Endothelial cell of umbilical vein (primary cell): ENCODE measurements at places on chromosomes 7 and 10.

GRCh38 chr7:156747718-156748117, 107.1 kb downstream of the RNF32 start:
- DNase-seq = no peak

GRCh38 chr10:84333864-84334451, 5.6 kb downstream of the CCSER2 start:
- DNase-seq = no peak

DNA sequence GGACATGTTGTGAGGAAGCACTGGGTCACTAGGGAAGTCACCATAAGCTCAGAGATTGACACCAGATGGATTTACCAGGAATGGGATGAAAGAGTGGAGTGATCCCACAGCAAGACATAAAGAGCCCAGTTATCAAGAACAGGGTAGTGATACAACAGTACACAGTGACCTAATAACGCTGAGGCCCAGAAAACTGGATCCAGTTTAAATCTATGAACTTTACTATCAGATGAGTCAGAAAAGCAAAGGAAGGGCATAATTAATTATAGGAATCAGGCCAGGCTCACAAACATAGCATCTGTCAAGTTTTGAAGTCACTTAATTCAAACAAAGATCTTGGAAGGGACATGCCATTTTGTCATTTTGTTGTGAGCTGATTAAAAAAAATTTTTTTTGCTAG, 73.5 kb downstream of the LRRN3 start:
- no peak for DNase-seq

DNA sequence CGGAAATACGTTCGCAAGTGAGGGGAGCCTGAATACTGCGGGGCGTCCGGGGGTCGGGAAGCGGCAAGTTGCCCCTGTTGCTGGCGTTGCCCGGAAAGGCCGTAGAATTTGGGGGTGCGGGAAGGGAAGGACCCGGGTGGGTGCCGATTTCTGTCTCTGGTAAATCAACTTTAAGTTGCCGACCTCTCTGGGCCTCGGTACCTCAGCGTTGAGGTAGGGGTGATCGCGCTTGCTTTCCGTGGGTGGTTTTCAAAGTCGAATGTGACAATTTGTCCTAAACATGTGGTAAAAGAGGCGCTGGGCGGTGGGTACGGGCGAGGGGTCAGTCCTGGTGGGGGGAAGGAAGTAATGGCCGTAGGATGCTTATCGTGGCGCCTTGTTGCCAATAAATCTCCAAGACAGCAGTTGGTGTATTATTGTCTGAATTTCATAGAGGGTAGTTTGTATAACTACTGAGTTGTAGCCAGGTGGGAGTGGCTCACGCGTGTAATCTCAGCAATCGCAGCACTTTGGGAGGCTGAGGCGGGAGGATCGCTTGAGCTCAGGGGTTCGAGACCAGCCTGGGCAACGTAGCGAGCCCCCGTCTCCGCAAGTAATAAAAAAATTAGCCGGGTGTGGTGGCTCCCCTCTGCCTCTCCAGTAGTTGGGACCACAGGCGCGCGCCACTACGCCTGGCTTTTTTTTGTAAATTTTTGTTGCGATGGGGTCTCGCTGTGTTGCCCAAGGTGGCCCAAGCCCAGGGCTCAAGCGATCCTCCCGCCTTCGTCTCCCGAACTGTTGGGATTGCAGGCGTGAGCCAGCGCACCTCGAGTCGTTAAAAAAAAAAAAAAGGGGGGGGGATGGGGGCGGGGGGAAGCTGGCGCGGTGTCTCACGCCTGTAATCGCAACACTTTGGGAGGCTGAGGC, 644 bp downstream of the BUD23 start:
- peak; percentile 38 for DNase-seq

GRCh38 chr7:139915268-139915863, 86.3 kb downstream of the TBXAS1 start:
- DNase-seq = no peak

GRCh38 chr10:121262774-121263430, 335.3 kb downstream of the FGFR2 start:
- no peak for DNase-seq

DNA sequence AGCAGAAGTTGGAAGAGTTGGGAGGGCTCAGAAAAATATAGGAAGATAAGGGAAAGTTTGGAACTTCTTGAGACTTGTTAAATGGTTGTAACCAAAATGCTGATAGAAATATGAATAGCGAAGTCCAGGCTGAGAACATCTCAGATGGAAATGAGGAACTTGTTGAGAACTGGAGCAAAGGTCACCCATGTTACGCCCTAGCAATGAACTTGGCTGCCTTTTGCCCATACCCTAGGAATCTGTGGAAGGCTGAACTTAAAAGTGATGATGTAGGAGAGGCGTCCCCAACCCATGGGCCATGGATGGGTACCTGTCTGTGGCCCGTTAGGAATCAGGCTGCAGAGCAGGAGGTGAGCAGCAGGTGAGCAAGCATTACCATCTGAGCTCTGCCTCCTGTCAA, 347.8 kb downstream of the ARL4A start:
- DNase-seq = no peak

GRCh38 chr7:157702311-157703023, 365.7 kb downstream of the DNAJB6 start:
- DNase-seq = no peak
